ENCODE measurements at places on chromosomes 6 and 20.

DNA sequence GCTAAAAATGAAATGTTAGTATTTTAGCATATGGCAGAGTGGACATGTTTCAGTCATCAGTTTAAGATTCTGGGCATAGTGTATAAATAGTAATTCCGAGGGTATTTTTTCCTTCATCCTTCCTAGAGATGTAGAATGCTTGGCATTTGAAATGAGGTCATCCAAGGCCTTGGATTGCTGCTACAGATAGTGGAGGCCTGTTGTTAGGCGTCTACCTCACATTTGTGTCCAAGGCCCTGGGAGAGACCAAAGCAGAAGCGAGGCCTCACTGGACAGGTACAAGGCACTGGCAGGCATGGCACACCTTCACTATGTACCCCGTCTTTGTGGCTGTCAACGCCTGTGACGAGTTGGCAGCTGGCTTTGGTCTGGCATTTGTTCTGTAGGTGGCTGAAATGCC is 58.0 kb downstream of the DTD1 start:
- no peak for DNase-seq

GRCh38 chr6:55584654-55585354 is 5.8 kb upstream of the HMGCLL1 start:
- DNase-seq, result no peak

- no peak for DNase-seq
These were observed 99.5 kb downstream of the ANKRD60 start for GRCh38 chr20:58128635-58129625.

- no peak for DNase-seq
These were observed 98.7 kb downstream of the TRIM27 start for GRCh38 chr6:28824793-28825731.

GRCh38 chr6:40965046-40965445 is 74.0 kb downstream of the UNC5CL start:
- no peak for DNase-seq

DNA sequence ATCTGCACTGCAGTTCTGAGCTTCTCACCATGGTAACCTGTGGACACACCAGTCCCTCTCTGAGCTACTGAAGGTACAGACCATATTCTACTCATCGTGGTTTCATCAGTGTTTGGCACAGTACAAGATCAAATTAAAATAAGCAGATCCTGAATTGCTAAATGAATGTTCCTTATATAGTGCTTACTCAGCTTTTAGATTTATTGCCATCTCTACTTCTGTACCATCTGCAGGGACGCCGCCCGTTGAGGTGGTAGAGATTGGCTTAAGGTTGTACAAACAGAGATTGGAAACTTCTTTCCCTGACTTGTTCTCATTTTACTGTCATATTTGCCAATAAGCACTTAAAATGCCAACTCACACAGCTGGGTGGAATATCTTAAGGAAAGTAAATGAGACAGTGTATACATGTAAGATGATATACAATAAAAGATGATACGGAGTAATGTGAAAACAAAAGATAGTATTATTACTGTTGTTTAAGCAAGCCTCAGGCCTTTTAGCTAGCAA is 223.4 kb upstream of the FOXQ1 start:
- DNase-seq, result peak; percentile 51

DNA sequence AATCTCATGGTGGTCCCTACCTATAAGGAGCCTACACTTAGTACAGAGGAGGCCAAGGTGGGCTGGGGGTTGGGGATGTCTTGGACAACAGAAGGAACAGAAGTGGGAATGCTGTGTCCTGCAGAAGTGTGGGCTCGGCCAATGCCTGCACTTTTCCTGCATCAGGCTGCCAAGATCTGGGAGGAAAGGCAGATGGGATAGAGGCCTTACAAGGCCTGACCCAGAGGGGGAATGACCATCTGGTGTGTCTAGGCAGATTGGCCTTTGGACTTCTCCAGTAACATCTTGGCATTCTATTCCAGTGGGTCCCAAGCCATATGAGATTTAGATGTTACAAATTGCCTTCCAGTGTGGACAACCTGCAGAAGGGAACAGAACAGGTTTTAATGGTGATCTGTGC is 124.7 kb upstream of the GPR6 start:
- no peak for DNase-seq

- DNase-seq, result no peak
These were observed 66.5 kb downstream of the DLGAP4 start for GRCh38 chr20:36372666-36373065.

Measured in fibroblast of gingiva (primary cell).